IPS-NIHi11 (cell line): ENCODE measurements at places on chromosomes 12 and 14.

GRCh38 chr12:124501827-124502226, 65.6 kb downstream of the NCOR2 start:
- DNase-seq = no peak

GRCh38 chr14:105420974-105421674, 1.5 kb downstream of the MTA1 start:
- DNase-seq = peak; percentile 39

- DNase-seq = no peak
Observed at GRCh38 chr12:132444957-132445883, 44.7 kb upstream of the FBRSL1 start.

DNA sequence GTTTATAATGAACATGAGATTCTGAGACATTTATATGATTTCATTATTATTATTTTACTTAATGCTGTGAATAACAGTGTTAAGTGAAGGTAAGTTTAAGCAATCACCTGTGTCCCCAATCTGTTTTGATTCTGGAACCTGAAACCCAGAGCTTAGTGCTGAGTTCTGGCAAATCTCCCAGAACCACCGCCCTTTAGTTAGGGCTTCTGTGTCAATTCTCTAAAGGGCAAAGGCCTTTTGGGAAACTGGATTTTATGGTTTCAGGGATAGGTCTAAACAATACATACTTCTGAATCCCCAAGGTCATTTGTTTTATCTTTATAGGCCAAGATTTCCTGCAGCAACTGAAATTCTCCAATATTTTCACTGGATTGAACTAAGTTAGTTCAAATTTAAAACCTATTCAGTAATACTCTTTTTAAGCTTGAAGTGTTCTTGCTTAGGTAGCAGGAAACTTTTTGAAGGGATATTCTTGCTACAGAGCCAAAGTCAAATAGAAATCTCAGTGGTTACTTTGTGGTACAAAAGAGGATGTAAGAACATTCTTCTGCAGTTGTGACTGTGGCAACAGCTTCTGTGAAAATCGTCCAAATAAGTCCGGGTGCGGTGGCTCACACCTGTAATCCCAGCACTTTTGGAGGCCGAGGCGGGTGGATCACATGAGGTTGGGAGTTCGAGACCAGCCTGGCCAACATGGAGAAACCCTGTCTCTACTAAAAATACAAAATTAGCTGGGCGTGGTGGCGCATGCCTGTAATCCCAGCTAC, 10.0 kb upstream of the PKP2 start:
- no peak for DNase-seq

DNA sequence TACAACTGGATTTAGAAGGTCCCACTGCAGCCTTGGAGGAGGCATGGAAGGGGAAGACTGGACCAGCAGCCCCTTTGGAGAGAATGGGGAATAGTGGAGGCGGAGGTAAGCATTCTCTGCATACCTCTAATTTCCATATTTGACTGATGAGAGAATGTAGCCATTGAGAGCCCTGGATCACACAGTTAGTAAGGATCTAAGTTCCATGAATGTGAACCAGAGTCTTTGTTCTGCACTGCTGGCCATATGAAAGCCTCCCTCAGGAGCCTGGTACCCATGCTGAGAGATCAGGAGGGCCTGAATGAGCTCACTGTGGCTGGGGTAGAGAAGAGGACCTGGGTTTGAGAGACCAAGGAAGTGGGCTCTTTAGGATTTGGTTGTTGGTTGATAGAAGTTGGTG, 192.1 kb downstream of the TMEM132C start:
- DNase-seq = no peak
